ENCODE measurements at places on chromosomes 3 and 15.

- DNase-seq: no peak
These were observed 147.3 kb upstream of the TRIM42 start for GRCh38 chr3:140530603-140531002.

DNA sequence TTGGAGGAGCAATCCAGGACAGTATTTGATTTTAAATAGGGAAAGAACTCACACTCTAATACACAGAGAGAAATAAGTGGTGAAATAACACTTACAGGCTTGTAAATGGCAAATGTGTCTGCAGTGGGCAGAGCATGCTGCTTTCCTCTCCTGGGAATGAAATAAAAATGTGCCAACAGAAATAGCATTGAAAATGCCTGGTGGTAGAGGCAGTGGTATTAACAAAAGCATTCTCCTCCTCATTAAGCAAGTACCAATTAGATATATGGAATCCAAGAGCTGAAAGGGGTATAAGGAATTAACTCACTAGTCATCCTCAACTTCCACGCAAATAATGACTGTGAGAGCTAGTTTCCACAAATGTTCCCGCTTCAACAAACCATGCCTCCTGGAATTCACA lies 364.1 kb upstream of the KCNMB2 start:
- DNase-seq: no peak

- no peak for DNase-seq
These were observed 79.5 kb downstream of the KBTBD8 start for GRCh38 chr3:67077656-67078055.

- DNase-seq: no peak
These were observed 460.2 kb downstream of the GBE1 start for GRCh38 chr3:81301230-81301629.

DNA sequence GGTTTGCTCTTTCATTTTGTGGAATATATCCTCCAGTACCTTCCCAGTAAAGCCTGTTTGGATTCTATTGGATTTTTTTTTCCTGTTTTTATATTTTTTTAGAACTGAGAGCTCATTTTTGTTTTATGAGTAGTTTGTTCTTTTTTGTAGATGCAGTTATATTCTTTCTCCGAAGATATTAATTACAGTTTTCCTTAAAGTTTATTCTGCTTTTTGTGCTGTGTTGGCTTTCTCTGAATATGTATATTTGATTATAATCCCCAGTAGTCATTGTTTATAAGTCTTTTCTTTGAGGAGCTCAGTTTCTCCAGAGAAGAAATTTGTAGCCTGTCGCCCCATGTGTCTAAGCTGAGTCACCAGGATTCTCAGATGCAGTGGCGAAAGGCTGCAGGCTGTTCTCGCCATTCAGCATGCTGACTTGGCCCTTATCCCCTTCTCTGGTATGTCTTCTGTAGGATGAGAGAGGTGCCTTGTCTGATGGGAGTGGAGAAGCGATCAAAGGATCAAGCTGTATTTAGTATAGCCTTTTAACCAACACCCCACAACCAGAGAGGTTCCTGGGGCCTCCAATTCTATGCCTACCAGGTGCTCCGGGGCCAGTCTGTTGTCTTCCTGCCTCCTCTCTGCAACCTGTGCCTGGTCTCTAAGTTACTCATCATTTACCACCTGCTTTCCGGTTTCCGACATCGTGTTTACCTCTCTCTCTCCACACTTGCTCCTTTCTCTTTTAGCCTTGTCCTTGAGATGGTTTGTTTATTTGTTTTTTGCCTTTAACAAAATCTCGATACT lies 31.7 kb upstream of the MFSD1 start:
- no peak for DNase-seq
